Adrenal gland (tissue), 19 donors: ENCODE measurements at places on chromosomes 1 and 21. TPM values are rescaled to one million over a fixed set of nuclear protein-coding genes. Genes with fewer than 3 reads are reported as not detected.

BGLAP gene
- 0.45 TPM for total RNA-seq

GBP2 gene
- total RNA-seq, result 257 TPM

THEM5 gene
- total RNA-seq, result not detected

GRCh38 chr1:2045468-2046173, 4.6 kb upstream of the PRKCZ start:
- no peak for DNase-seq
- H3K27ac ChIP-seq, result no peak overlapping the region
- H3K36me3 ChIP-seq, result no peaks in the 10 kb centered on the region
- no peaks in the 10 kb centered on the region for H3K27me3 ChIP-seq
- no peak overlapping the region for H3K4me3 ChIP-seq

GRCh38 chr1:15900662-15901279, 53.3 kb downstream of the SPEN start:
- no peak overlapping the region for H3K4me3 ChIP-seq
- DNase-seq, result no peak
- peaks cover 22% of the 10 kb centered on the region for H3K4me1 ChIP-seq
- H3K27ac ChIP-seq, result no peak overlapping the region

DNA sequence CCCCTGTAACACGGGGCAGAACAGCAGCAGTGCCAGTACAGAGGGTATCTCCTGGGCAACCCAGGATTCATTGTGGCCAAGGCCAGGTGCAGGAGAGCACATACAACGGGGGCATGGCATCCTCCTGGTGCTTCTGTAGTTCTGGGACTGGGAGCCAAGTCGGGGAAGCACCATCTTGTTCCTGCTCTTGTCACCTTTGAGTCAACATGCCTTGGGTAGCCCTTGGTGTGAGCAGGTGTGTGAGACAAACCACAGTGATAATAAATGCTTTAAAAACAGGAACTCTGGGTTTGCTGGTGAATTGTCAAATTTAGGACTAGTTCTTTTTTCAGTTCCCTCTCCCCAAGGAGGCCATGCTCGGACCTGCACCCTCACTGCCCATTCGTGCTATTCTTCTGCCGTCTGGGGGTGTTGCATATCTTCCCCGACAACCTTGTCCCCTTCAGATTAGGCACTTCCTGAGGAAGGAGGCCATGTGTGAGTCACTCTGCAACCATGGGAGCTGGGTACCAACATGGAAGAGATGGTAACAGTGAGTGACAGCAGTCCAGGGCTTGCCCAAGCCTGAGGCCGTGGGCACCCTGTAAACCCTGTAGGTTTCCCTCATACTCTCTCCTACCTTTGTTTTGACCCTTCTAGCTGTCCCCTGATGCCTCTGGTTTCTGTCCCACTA, 150.2 kb downstream of the GRIK3 start:
- no peak overlapping the region for H3K4me3 ChIP-seq
- DNase-seq, result peak; percentile 27
- no peaks in the 10 kb centered on the region for H3K4me1 ChIP-seq
- no peaks in the 10 kb centered on the region for H3K36me3 ChIP-seq
- no peak overlapping the region for H3K27ac ChIP-seq
